Right cardiac atrium (tissue), 5 donors: ENCODE measurements at places on chromosomes 12 and 14.

DNA sequence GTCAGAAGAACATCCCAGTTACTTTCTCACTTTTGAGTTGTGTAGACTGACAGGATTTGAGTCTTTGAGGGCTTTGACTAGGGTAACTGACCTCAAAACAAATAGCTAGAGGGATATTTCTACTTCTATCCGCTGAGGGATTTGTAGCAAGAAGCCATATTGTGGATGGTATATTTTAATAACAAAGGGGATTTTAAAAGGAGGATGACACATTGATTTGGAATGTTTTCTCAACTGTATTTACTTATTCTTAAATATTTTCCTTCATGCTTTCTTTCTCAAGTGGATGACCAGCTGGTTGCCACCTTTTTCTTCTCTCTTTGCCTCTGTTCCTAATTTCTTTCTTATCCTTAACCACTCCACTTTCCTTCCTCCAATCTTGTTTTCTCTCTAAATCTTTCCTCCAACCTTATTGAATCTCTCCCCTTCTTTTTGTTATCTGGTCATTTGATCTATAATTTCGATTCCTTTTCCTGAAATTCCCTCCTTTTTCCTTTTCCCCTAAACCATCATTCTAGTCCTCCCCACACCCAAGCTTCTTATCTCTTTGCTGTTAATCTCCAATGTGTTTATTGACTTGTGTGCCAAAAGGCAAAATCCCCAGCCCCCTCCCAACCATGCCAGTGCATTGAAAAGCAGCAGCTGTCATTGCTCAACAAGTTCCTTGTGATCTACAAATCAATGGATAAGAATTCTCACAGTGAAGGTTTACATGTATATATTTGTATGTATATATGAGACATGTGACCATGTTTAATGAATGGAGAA is 411.6 kb downstream of the RAD51B start:
- no peak for DNase-seq

DNA sequence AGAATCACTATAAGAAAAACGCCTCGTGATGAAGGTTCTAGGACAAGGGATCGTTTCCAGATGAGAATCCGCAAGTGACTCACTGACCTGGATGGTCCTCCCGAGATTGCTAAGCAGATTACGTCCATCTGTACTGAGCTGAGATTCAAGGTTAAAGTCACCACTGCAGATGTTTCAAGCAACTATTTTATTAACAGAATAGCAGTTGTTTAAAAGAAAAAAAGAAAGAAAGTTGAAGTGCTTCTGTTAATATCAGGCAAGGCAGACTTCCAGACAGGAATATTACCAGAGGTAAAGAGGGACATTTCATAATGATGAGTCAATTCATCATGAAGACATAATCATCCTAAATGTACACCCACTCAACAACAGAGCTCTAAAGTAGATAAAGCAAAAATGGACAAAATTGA is 17.9 kb downstream of the PXN start:
- DNase-seq: no peak

DNA sequence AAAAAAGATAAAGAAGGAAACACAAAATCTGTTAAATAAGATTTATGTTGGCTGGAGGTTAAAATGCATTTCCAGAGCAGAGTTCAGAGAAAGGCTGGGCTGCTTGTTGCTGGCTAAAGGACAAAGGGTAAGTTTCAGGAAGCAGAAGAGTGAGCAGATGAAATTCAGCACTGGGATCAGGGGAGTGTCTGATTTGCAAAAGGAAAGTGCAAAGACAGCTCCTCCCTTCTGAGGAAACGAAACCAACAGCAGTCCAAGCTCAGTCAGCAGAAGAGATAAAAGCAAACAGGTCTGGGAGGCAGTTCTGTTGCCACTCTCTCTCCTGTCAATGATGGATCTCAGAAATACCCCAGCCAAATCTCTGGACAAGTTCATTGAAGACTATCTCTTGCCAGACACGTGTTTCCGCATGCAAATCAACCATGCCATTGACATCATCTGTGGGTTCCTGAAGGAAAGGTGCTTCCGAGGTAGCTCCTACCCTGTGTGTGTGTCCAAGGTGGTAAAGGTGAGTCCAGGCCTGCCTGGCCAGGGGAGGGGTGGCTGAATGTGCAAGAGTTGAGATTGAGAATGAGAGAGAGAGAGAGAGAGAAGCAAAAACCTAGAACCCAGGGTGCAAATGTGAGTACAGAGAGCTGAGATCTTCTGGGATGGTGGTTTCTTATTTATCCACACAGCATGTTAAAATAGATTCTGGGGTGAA is at the start of gene OAS1:
Gene OAS1, plus strand, starts transcription at position 251 of the 703 bp plus-strand sequence. Its CDS starts 78 bp downstream, at position 329.
- no peak for DNase-seq

GRCh38 chr14:97218274-97218673 is 421.1 kb downstream of the VRK1 start:
- DNase-seq: no peak

- DNase-seq: no peak
Measured at GRCh38 chr14:105411985-105412770, 7.4 kb upstream of the MTA1 start.

GRCh38 chr14:89178800-89179535 is 238.1 kb downstream of the FOXN3 start:
- no peak for DNase-seq

GRCh38 chr12:64611341-64612284 is 1.3 kb downstream of the RASSF3 start:
- peak; percentile 78 for DNase-seq

- no peak for DNase-seq
Measured at GRCh38 chr12:131754184-131754583, 43.3 kb downstream of the SFSWAP start.

- DNase-seq: peak; percentile 87
Measured at GRCh38 chr14:20998674-20999366, at the start of gene SLC39A2. Gene SLC39A2, plus strand, starts transcription at chr14:20999293. Its CDS starts 154 bp downstream, at chr14:20999447.

GRCh38 chr14:61129168-61129745 is 148.2 kb downstream of the SLC38A6 start:
- DNase-seq: no peak

DNA sequence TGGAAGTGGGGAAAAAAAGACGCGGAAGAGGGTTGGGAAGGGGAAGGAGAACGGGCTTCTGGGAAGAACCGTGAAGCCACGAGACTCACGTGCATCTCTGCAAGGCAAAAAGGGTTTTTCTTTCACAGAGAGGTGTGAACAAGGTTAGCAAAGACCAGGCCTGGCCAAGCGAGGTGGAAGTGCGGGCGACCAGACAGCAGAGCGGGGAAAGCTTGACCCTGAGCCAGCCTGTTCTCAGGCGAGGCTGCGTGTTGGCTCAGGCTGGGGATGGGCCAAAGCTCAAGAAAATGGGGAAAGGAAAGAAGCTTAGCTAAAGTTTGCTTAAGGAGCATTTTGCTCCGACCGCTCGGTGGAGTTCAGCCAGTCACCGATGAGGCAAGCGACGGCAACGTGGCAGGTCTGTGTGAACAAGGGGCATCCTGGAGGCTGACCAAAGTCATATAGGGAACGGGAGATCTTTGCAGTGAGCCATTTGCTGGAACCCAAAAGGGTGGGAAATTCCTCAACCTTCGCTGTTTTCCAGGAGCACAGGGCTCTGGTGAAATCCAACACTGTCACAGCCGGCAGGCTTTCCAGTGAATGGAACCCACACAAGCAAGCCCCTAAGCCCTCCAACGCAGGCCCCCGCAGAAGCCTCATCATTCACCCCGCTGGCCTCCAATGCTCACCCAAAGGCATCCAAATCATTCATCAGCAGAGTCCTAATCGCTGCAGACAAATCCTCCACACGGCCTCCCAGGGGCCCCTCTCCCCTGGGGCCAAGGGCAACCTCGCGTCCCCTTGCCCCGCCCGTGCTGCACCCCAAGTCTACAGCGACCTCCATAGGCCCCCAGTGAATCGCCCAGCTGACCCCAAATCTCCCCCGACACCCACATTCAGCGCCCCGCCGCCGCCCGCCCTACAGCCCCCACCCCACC is 754 bp downstream of the ZNF605 start:
- DNase-seq: peak; percentile 54

GRCh38 chr12:57837864-57838562 is 8.5 kb downstream of the CTDSP2 start:
- peak; percentile 79 for DNase-seq

DNA sequence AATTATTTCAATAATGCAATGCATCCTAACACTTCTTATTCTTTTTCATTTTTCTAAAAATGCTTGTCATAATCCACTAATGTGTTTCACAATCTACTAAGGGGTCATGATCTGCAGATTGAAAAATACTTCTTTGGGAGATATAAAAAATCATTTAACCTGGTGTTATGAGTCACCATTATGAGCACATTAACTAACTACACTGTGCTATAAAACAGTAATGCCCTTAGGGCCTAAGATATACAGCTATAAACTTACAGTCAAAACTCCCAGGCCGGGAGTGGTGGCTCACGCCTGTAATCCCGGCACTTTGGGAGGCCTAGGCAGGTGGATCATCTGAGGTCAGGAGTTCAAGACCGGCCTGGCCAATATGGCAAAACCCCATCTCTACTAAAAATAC is 14.2 kb downstream of the ATXN2 start:
- DNase-seq: no peak

- DNase-seq: no peak
Measured at GRCh38 chr14:84340938-84341337, 1189.0 kb upstream of the FLRT2 start.

DNA sequence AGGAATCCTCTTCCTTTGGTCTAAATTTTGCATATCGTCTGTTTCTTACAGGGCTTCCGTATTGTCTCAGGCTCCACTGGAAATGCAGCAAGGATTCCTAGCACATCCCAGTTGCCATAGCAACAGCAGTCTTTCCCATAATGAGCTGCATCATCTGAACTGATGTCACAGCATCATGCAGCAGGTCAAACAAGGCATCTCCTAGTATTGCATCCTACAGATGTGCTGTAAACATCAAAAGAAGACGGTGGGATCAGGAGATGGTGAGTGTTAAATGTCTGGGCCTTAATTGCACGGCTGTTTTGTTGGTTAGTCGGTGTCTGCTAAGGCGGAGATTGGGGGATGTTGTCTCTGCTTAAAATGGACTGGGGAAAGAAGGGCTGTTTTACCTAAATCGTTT is at the start of gene AKAP6:
Gene AKAP6, plus strand, starts transcription at position 153 of the 400 bp plus-strand sequence. CDS start 104,196 bp downstream, outside the sequence.
- no peak for DNase-seq

DNA sequence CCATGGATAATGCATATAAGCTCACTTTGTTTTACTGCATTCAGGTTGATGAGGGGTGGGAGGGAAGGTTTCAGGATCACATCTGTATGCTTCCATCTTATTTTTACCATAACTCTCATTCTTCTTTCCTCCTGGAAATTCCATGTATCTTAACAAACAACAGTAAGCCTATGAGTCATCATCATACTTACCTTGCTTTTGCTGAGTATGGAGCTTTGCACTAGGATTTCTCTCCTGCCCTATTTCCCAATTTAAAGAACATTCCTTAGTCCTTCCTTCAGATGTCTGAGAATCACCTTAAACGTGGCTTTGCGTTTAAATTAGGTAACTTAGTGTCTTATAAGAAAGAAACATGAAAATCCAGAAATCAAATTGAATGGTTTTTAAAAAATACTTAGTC is 1.6 kb upstream of the CLEC14A start:
- no peak for DNase-seq

DNA sequence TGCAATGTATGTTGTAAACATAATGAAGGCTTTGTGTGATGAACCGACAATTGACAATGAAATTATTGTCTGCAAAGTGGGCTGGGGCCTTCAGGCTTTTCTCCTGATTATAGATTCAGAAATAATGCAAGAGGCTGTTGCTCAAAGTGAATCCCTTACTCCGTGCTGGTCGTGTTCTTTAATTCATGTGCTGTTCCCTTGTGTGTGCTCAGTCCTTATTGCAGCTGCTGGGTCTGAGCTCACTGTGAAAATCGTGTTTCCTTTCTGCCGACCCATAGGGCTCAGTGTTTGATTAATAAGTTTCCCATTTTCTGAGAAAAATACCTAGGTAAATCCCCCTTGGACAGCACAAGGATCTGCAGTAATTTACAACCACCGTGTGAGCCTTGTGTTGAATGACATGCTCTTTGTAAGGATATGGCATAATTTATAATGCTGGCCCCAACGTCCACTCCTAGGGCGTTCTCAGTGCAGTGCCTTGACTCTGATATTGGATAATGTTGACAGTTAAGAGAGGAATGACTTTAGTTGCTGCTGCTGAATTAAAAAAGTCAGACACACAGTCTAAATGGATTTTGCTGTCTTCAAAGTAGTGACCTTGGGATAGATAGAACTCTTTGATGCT is 81.6 kb downstream of the RGS6 start:
- no peak for DNase-seq

GRCh38 chr12:44812062-44812461 is 64.1 kb downstream of the NELL2 start:
- DNase-seq: no peak

GRCh38 chr12:49623142-49623904 is at the start of gene PRPF40B:
Gene PRPF40B, plus strand, starts transcription at chr12:49623561. Its CDS starts 30 bp downstream, at chr12:49623591.
- peak; percentile 96 for DNase-seq

- DNase-seq: no peak
Measured at GRCh38 chr14:34180869-34181268, 230.0 kb upstream of the EGLN3 start.

DNA sequence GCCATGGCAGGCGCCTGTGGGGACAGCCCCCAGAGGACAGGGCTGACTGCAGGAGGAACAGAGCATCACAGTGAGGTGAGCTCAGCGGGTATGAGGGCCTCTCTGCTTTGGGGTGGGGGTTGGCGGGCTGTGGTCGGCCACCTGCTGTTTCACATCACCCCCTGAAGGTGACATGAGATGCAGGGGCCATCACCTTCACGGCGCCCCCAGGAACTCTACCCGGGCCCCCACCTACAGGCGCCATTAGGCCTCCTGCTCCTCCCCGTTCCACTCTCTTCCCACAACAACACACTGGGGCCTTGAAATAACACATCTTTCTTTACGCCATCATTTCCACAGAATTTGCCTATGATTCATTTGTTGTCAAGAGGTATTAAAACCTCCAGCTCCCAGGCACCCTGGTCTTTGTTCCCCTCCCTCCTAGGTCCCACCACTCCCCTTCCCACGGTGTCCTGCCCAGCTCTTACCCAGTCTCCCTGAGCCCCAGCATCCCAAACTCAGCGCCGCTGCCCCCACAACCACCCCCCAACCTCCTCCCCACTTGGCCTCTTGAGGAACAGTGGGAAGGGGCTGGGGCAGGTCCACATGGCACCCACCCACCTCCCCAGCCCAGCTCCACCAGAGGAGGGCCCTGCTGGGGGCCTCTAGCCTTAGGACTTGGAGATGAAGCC is 12.7 kb upstream of the HDAC7 start:
- DNase-seq: peak; percentile 41

DNA sequence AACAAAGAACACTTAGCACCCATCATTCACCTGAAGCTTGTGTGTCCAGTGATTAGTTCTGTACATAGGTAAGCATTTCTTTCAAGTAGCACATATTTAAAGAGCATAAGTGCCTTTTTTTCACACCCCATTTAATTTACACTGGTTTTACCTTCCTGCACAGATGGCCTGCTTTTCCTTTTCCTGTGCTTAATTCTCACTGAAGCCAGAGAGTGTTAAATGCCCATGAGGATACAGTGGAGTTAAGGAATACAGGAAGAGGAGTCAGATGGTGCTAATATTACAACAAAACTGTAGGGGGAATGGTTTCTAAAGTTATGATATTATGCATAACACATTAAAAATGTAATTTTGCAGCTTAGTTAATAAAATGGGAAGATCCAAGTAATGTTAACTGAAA is 31.0 kb upstream of the SLC38A1 start:
- no peak for DNase-seq

- no peak for DNase-seq
Measured at GRCh38 chr12:62732861-62733427, 202.0 kb downstream of the PPM1H start.
